ENCODE measurements at places on chromosomes 7 and 10.

- DNase-seq, result no peak
These were observed 512.5 kb downstream of the REEP3 start for GRCh38 chr10:64033711-64034110.

GRCh38 chr7:81285142-81285871, 366.5 kb upstream of the SEMA3C start:
- DNase-seq, result peak; percentile 6

DNA sequence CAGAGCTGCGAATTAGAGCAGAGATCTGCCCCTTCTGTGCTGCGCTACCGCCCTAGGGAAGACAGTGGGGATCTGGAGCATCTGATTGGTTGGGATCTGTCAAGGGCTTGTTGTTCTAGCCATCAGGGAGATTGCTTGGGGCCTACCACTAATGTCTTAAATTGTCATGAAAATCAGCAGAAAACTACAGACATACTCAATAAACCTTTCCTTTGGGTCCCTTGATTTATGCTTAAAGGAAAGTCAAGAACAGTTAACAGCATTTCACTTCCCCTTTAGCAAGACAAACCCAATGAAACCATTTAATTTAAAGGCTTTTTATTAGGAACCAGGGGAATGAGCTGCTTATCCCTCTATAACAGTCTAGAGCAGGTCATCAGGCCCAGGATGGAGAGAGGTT, 10.0 kb downstream of the SLC25A28 start:
- DNase-seq, result no peak

DNA sequence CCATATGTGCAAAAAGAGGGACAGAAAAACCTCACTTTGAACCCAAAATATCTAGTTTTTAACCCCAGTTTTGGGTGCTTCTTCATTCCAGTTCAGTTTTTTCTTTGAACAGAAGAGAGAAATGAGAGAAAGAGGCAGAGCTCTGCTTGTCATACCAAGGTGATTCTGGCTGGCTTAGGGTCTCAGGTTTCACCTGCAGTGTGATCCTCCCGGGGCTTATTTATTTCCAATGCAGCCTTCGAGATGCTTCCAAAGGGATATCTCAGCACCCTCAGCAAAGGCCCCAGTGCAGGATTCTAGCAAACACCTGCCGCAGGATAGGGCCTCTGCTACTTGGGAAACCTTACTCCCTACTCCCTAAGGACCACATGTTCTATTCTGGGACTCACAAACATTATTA, 131.3 kb downstream of the WDR11 start:
- no peak for DNase-seq

- no peak for DNase-seq
These were observed 230.5 kb upstream of the PPP2R2D start for GRCh38 chr10:131670341-131670740.

DNA sequence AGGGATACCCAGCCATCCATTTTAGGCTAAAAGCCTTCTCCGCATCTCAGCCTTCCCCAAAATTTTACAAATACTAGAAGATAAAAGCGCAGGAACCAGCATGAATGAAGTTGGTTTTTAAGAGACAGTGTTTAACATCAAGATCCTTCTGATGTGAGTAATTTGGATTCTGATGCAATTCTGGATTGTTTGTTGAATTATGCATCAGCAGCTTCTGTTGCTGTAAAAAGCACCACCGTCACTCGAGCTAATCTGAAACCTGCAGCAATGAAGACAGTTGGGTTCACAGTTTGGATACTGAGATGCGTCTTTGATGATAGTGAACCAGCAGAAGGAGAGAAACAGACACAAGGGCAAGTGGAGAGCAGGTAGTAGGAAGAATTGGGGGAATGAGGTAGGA, 179.2 kb downstream of the PLXNA4 start:
- no peak for DNase-seq

GRCh38 chr10:16953270-16953669, 136.0 kb upstream of the RSU1 start:
- DNase-seq, result no peak

GRCh38 chr7:26593393-26593792, 271.0 kb downstream of the SKAP2 start:
- no peak for DNase-seq

- peak; percentile 24 for DNase-seq
These were observed 22.7 kb downstream of the CISD1 start for GRCh38 chr10:58291538-58292174.

DNA sequence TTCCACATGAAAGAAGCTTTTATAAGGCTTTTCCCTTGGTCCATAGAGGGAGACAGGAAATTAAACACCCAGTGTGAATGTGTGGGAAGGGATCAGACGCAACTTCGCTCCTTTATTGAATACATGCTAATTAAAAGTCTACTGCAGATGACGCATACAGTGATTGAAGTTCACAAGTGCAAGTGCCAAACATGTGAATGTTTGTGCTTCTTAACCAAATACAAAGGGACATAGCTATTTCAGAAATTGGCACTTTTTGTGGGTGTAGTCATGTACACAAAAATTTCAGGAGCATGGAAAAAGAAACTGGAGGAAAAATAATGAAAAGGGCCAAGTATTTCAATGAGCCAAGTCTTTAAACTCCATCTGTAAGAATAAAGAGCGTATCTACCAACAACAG, 283.7 kb downstream of the SKAP2 start:
- no peak for DNase-seq

DNA sequence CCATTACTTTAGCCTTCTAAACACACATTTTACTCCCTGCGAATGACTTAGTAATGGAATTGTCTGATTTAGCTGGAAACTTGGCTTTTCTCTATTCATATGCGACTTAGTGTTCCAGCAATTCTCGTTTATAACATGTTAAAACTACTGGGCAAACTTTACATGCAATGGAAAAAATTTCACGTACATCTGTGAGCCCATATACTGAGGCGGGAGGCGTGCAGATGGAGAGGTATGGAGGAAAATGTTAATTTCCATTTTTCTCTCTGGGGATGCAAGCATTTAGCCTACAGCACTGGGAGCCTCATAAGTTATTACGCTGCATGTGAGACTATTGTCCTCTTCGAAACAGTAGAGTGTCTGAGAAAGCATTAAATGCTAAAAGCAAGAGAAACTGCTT, 591.5 kb upstream of the ANKRD30A start:
- no peak for DNase-seq

DNA sequence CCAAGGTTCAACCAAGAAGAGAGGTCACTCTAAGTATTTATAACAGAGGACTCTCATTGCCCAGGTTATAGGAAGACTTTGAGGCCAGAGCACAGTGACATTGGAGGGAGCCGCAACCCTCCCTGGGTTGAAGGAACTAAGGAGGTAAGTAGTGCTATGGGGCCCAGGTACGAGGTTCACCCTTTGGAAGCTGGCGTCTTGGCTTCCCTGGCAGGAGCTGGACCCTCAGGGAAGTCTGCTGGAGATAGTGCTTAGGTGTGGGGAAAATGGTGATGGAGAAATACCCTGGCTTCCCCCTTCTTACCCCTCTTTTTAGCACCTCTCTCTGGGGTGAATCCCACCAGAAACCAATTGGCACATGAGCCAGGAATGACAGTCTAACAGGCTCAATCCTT, 317.9 kb upstream of the ZNF32 start:
- no peak for DNase-seq

DNA sequence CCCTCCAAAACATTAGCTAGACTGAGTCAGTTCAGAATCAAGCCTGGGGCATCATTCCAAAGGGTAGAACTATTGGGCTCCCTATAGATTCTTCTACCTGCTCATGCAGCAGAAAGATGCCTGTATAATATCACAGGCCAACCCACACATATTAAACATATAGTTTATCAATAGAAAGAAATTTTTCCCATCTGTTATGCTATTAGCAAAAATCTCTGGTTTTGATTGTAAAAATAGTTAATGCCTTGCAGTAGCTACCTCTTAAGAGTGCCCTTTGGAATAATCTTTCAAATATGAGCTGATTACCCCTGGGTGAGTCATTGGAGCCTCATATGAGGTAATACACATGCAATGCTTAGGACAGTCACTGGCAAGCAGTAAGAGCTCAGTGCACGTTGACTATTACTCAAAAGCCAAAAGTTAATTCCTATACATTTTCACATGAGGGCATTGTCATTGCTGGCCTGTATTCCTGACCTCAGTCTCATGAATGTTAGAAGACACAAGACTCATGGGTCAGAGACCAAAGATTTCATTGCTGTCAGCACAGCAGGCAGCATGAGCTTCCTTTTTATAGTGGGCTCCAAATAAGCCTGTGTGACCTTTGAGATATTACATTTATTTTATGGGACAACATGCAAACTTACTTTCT, 180.0 kb downstream of the FGFR2 start:
- peak; percentile 52 for DNase-seq

GRCh38 chr7:149838992-149839408, 825 bp downstream of the ZNF862 start:
- DNase-seq, result no peak

DNA sequence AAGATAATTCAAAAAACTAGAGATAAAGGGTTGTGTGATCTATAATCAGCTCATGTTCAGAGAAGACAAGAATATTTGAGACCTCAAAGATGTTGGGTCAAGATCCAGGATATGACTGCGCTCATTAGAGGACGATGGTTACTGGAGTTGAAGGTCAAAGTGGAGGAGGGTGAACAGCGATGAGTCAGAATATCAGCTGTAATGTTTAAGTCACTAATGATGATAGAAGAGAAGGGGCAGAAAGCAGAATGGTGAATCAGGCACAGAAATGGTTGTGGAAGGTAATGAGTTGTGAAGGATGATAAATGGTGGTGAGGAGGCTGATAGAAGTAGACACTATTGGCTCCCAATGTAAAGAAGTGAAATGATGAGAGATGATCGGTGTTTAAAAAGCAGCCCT, 540.3 kb downstream of the INHBA start:
- no peak for DNase-seq

DNA sequence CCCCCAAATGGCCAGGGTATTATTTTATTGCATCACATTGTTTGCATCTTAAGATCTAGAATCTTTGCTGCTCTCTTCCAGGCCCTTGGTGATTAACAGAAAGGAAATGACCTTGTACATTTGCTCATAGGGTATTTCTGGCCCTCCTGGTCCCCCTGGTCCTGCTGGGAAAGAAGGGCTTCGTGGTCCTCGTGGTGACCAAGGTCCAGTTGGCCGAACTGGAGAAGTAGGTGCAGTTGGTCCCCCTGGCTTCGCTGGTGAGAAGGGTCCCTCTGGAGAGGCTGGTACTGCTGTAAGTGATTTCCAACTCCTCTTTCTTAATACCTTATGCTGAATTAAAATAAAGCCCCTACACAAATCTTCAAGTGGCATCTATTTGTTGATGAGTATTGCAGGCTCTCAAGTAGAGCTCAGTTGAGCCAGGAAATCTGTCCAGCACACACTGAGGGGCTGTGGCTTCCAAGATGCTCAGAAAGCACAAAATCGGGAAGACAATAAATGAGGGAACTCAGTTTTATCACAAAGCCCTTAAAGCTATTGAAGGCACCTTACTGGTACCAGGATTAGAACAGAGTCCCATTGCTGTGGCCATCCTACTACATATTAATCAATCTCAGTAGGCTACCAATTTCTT, 28.2 kb downstream of the COL1A2 start:
- no peak for DNase-seq

DNA sequence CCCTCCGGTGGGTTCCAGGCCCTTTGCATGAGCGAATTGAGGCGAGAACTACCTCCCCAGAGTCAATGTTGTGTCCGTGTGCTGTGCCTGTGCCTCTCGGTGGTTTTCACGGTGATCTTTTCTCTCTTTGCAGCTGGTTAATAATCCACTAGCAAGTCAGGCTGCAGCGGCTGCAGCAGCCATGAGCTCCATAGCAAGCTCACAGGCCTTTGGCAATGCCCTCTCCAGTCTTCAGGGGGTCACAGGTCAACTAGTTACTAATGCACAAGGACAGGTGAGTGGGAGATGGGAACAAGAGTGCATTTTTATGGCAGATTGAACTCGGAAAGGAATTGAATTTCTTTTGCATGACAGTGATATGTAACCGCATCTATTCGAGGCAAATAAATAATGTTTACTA, 159.7 kb upstream of the YAE1 start:
- no peak for DNase-seq

DNA sequence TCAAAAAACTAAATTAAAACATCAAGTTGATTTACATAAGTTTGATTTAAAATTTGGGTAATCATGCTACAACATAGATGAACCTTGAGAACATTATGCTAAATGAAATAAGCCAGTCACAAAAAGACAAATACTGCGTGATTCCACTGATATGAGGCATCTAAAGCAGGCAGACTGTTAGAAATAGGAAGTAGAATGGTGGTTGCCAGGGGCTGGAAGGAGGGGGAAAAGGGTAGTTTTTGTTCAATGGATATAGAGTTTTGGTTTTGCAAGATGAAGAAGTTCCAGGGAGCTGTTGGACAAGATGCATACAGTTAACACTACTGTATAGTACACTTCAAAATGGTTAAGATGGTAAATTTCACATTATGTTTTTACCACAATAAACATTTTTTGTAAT, 45.0 kb upstream of the IFRD1 start:
- DNase-seq, result no peak

GRCh38 chr10:89171263-89171872, 35.7 kb downstream of the CH25H start:
- no peak for DNase-seq

GRCh38 chr10:35058134-35058533, 32.0 kb downstream of the CUL2 start:
- DNase-seq, result no peak

GRCh38 chr10:78150756-78151155, 117.1 kb downstream of the RPS24 start:
- no peak for DNase-seq

- DNase-seq, result no peak
These were observed 7.2 kb upstream of the CNOT4 start for GRCh38 chr7:135517060-135517459.

DNA sequence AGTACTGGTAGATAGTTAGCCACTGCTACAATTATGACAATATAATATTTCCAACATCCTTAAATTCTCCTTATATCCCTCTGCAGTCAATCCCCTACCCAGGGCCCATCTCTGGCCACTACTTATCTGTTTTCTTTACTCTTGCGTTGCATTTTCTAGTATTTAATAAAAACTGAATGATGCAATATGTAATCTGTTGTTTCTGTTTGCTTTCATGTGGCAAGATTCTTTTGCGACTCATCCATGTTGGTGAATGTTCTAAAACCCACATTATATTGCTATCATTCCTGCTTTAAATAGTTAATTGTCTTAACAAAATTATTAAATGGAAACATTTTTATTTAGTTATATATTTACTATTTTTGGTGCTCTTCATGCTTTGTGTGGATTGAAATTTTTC, 338.5 kb downstream of the MDFIC start:
- DNase-seq, result no peak

DNA sequence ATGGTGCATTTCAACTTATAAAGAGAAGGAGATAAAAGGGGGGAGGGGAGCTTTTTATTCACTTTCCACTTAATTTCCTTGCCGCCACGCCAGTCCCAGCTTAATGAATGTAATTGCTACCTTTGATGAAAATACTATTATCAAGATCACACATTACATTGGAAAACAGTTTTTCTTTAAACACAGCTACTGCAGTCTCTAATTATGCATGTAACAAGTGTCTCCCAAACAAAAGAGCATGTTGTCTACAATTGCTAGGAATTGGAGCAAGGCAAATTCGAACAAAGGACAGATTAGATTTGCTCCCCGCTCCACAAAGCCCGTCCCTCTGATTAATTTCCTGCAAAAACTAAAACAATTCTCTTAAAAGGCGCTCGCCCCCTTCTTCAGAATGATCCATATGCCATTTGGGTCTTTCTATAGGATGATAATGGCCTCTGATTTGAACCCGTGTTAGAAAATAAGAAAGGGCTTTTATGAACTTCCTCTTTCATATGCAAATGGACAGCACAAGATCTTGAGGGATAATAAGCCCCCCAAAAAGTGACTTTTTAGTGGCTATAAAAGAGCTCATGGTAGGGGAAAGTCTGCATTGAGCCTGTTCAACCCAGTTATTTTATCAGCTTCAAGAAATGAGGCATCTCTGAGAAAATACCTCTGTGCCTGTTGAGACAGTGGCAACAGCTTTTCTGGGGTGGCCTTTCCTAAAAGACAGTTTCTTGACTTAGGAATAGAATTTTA, 60.6 kb downstream of the ACADSB start:
- DNase-seq, result no peak
